Stimulated activated CD4-positive, alpha-beta T cell treated with anti-CD3 and anti-CD28 coated beads, TNF-alpha, amount 100 ng/mL, for 48 hours (primary cell): ENCODE measurements at places on chromosomes 6 and 20.

- DNase-seq, result no peak
Measured at GRCh38 chr6:80633412-80633811, 526.9 kb downstream of the BCKDHB start.

DNA sequence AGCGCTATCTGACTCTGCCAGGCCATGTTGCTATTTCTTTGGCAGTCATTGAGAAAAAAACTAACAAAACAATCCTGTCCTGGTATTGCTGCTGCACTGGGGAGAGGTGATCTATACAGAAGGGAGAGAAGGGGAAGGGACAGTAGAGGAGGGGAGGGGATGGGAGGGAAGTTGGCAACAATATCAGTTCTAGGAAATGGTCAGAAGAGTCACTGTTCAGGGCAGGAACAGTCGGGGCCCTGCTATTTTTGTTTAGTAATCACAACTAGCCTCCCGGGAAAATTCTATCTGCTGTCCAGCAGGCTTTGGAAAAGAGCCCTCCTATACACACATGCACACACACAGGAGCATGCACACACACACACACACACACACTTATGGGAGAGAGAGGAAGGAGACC lies 142.3 kb upstream of the CARMIL1 start:
- no peak for DNase-seq

DNA sequence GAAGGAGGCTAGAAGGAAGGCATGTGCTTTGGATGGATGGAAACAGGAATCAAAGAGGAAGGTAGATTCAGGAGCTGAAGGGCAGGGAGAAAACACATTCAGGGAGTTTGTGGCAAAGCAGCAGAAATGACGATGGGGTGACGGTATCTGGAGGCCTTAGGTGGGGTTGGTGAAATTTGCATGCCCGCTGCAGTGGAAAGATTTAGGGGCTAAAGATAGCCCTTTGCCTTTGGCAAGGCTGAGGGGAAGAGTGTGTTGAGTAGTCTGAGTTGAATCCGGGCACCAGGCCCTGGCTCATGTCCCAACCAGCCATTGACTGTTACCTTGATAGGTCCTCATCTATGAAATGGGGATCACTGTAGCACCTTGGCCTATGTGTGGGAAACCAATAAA lies 1.3 kb downstream of the GZF1 start:
- DNase-seq, result no peak

DNA sequence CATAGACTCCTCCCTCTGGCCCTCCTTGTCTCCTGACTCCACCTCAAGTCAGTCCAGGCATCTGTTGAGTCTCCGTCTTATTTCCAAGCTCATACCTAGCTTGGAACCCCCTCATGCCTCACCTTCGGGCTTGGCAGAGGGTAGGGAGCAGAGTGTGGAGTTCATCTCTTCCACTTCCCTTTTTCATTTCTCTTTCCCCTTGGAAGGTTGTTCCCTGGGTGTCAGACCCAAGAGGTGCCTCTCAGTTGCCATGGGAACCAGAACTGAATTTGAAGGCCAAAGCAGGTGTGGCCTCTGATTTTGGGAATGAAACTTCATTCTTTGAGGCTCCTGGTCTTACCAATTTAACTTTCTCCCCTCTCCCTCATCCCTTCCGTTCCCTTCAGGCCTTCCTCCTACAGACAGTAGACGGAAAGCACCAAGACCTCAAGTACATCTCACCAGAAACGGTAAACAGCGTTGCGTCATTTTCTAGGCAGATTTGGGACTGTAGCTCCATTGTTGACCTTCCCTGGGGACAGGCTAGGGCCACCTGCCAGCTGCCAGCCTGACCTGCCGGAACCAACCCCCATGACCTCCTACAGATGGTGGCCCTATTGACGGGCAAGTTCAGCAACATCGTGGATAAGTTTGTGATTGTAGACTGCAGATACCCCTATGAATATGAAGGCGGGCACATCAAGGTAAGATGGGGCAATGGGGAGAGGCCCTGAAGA lies 6.6 kb downstream of the CDC25B start:
- no peak for DNase-seq

DNA sequence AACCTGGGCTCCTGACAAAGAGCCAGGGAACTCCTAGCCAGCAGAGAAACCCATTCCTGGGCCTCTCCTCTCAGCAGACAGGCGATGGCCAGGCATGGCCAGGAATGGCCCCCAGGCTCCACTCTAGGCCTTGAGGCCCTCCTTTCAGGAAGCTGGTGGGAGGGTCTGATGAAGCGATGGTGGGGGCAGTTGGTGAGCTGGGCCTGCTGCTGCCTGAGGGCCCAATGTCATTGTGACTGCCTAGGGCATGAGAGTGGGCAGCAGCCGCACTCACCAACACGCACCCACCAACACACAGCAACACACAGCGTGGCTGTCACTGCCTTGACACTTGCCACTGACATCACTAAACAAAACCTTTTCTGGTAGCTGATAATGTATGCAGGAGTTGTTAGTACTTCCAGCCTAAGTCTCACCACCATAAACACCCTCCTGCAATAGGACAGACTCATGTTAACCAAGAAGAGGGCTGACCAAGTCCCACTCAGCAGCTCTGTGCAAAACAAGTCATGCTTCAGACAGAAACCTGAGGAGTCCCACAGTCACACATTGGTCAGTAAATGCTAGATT lies 69.3 kb downstream of the ABHD12 start:
- no peak for DNase-seq

GRCh38 chr6:131631625-131632289 lies 3.7 kb upstream of the MED23 start:
- no peak for DNase-seq

GRCh38 chr6:36622901-36623546 lies 28.9 kb downstream of the SRSF3 start:
- DNase-seq, result no peak

DNA sequence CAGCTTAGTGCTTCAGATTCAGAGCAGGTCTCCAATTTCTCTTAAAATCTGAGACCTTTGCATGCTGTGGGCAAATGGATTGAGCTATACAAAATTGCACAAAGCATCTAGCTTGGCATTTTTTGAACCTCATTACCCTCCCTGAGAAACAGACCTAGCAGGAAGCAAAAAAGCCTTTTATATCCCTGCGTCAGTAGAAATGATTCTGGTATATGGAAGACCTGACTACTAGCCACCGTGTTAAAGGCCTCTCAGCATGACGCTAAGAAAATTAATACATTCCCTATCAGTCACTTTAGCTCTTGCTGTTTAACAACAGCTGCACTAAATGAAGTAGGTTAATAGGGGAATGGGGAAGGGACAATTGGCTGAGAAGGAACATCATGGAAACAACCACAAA lies 110.7 kb upstream of the SMLR1 start:
- no peak for DNase-seq

DNA sequence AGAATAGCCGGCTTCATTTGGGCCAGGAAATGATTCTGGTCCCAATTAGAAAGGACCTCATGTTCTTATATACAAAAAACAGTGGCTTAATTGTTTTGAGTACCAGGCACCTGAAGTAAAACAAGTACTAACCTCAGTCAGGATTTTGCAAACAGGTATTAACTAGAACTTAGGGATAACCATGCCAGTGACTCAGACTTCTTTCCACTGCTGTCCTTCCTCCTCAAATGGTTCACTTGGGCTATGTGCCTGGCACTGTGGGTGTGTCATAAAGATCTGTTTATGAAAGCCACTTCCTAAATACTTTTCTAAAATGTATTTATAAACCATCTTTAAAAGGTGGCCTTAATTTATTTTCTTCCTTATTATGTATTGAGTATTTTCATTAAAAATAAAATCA lies 10.7 kb downstream of the CLDN20 start:
- no peak for DNase-seq

- DNase-seq, result no peak
Measured at GRCh38 chr6:131754715-131755567, 44.1 kb upstream of the CTAGE9 start.

- DNase-seq, result no peak
Measured at GRCh38 chr6:163293286-163293685, 121.2 kb upstream of the QKI start.

DNA sequence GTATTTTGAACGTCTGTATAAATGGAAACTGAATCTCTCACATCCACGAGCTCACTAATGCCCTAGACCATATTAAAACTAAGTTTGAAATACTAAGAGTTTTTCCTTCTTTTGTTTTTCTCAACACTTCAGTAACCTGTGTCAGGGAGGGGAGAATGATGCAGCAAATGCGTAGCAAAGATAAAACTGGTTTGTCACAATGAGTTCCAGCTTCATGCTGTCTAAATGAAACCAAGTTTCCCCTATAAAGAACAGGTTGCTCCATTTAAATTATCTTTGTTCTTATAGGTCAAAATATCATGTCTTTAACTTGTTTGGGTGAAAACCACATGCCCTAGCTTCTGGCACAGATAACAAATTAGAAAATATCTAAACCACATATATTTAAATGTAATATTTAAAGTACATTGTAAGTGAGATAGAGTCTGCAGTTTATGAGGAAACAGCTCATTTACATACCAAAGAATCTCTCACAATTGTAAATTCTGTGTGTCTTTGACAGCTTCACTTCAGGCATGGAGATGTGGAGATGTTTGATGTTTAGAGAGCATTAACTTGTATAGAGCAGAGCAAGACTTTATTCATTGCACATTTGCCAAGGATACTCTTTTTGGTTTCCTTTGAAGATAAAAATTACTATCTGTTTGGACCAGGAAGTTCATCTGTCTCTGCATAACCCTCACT lies 7.3 kb downstream of the TRDN start:
- DNase-seq, result no peak

- DNase-seq, result no peak
Measured at GRCh38 chr20:24953209-24953575, 4.1 kb downstream of the CST7 start.

DNA sequence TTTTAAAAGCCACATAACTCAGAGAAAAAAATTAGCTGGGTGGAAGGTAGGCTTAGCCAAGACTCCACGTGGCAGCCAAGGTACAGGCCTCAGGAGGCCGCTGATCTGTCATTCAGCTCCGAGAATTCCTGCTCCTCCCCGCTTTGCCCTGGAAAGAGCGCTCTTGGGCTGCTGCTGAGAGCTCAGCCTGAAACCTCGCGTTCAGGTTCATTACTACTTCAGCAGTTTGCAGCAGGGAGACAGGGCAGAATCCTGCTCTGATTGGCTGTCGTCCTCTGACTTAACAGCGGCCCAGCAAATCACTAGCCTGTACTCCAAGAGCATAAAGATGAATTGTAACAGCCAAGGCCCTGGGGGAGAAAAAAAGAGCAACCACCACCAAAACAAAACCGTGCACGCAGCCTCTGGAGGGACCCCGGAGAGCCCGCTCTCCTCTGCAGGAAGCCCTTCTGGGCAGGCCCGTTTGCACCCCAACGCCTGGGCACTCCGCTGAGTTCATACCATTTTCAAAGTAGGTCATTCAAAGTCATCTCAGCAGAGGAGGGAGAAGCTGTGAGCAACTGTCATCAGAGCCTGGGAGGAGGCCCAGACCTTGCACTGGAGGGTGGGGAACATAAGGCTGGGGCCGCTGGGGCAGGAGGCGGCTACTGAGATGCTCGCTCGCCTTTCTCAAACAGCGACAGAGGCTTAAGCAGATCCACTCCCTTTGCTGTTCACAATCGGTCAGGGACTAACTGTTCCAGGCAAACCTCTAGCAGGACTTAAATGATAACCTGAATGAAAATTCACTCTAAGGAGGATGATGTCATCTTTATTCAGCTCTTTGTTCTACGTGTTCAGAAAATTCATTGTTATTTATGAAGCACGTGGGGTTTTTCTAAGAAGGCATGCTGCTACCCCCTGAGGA lies 42.3 kb upstream of the ATXN1 start:
- DNase-seq, result no peak

- no peak for DNase-seq
Measured at GRCh38 chr20:35252037-35252461, 25.6 kb downstream of the MMP24 start.

DNA sequence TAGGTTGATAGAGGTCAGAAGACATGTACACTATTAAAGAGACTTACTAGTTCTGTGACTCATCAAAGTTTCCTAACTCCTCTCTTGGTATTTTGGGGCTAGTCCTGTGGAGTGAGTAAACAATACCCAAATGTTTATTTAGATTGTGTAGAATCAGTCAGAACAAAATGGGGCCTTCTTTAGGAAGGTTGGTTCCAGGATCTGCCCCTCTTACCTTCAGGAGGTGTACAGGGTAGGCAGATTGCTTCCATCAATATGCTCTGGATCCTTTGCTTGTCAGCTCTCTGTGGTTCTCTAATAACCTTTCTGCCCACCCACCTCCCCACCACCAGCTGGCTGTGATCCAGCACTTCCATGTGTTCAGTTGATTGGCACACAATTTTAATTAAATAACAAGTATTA lies 107.0 kb downstream of the POPDC3 start:
- no peak for DNase-seq
